ENCODE measurements at places on chromosomes 1 and 21.

DNA sequence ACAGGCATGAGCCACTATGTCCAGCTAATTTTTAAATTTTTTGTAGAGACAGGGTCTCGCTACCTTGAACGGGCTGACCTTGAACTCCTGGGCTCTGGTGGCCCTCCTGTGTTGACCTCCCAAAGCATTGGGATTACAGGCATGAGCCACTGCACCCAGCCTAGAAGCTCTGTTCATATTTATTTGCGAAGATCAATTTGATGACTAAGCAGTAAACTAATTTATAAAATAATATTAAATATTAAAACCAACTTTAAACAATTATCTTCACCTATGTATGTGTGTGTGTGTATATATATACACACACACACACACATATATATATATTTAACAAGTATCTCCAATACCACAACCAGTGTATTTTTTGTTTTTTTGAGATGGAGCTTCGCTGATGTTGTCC, 4.4 kb downstream of the NADK start:
- no peak overlapping the region for H3K27ac ChIP-seq
- H3K4me3 ChIP-seq: no peak overlapping the region
- peaks cover 15% of the 10 kb centered on the region for H3K36me3 ChIP-seq
- no peak for DNase-seq

DNA sequence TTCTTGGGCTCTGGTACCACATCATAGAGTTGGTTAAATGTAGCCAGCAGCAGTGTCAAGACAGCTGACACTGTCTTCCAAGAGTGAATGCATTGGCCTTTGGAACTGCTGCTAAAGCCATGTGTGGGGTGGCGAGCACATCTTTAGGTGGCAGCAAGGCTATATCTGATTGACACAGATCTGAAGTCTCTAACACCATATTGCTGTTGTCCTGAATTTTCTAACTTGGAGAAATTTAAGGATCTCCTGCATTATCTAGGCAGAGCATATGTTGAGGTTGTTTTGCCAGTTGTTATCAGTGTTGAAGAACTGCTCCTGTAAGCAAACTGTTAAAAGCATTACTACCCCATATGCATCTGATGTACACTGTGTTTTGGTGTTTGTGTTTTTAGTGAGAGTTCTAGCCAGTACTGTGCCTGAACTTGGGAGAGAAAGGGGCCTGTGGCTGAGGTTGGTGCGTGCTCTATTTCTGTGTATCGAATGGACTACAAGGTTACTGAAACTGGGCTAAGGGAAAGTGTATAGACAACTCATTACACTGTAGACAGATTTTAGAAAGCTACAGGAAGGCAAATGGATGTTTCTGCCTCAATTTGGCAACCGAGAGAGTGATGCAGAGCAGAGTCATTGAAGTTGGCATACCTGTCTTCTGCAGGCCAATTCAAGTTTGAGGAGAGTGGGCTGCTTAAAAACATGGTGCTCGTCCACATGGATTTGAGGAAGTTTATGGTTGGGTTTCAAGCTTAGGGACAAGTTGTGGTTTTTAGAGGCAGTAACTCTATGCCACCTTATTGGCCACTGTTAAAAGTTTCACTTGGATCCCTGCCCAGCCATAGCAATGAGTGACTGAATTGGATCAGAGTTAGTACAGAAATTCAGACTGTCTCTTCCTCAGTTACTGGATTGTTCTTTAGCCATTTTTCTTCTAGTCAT, 16.9 kb downstream of the DYRK3 start:
- peaks cover 5% of the 10 kb centered on the region for H3K27me3 ChIP-seq
- DNase-seq: no peak
- H3K27ac ChIP-seq: no peak overlapping the region
- no peak overlapping the region for H3K4me3 ChIP-seq

DNA sequence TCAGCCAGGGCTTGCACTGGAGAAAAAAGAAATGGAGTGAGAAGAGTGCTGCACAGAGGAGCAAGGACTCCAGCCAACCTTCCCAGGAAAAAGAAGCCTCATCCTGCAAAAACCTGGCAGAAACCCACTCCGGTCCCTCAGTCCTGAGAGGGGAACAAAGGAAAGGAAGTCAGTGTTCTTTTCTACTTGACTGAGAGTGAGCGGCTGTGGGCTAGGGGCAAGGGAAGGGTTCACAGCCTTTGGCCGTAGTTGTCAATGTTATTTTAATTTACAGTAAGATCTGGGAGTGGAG, 8.9 kb upstream of the GOLT1A start:
- peaks cover 5% of the 10 kb centered on the region for H3K27me3 ChIP-seq
- no peak for DNase-seq
- no peaks in the 10 kb centered on the region for H3K36me3 ChIP-seq

DNA sequence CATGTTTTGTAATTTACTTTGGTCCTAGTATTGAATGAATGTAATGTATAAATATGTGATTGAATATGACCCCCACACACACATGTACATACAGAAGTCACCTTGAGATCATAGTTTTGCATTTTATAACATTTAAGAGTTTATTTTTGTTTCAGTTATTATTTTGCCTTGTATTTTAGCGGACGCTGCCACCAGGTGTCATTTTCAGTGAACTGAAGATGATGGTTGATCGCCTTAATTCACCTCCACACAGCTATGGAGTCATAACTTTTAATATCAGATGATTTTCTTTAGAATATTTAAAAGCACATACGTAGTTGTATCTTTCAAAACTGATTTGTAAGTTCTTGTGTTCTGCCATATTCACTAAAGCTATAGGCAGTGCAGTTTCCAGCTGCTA, 130.4 kb downstream of the DYRK1A start:
- peaks cover 30% of the 10 kb centered on the region for H3K4me1 ChIP-seq
- peak overlapping the region; percentile 27 for H3K27ac ChIP-seq
- H3K27me3 ChIP-seq: no peaks in the 10 kb centered on the region
- H3K36me3 ChIP-seq: peaks cover 9% of the 10 kb centered on the region
- H3K4me3 ChIP-seq: no peak overlapping the region

DNA sequence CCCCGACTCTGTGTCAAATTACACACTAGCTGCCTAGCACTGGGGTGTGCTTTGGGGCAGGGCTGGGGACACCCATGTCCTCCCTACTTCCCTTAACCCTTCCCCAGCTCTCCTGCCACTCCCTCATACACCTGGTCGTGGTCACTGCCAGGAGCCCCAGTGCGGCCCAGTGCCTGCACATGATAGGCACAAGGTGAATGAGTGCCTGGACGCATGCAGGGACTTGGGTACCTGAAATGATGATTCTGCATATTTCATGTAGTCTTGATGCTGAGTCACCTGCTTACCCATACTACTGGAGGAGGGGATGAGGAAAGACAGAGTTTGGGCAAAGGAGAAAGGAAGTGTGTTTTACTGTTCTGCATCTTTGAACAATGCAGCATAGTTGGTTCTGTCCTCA, 1.5 kb upstream of the VANGL2 start:
- no peak overlapping the region for H3K27ac ChIP-seq
- H3K4me3 ChIP-seq: peak overlapping the region; percentile 45
- peaks cover 8% of the 10 kb centered on the region for H3K27me3 ChIP-seq
